ENCODE measurements at places on chromosomes 13 and 19. TPM values are rescaled to one million over a fixed set of nuclear protein-coding genes. Genes with fewer than 3 reads are reported as not detected.

CABP5 gene
- total RNA-seq = not detected

PLPPR3 gene
- total RNA-seq = 1.5 TPM

ODAD3 gene
- not detected for total RNA-seq

KLK4 gene
- total RNA-seq = not detected

ZNF665 gene
- 1.8 TPM for total RNA-seq

MEIS3 gene
- total RNA-seq = 12.4 TPM

Measured in mesangial cell (primary cell).